Midbrain (tissue), 1 donor: ENCODE measurements at places on chromosomes 1 and 21.

GRCh38 chr1:231842441-231842840 lies 215.9 kb downstream of the DISC1 start:
- DNase-seq = no peak

- DNase-seq = no peak
Observed at GRCh38 chr1:33944846-33945245, 81.0 kb downstream of the HMGB4 start.

- no peak for DNase-seq
Observed at GRCh38 chr1:213186168-213186567, 135.1 kb downstream of the RPS6KC1 start.

GRCh38 chr1:211415700-211416099 lies 76.3 kb downstream of the RD3 start:
- DNase-seq = no peak

DNA sequence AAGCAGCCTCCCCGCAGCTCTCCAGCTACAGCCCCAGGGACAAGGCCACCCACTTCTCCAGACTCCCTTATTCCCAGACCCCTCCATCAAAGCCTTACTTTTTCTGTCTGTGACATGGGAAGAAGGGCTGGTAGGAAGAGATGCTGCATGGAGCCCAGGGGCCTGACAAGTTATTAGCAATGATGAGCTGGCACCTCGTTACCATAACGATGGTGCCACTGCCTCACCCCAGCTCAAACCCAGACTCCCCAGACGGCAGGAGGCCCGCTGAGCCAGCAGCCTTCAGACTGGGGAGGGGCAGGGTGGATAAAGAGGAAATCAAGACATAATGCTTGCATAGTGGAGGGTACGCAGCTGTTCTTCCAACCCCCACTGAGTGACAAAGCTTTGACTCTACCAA lies 3.3 kb downstream of the DLGAP3 start:
- no peak for DNase-seq

DNA sequence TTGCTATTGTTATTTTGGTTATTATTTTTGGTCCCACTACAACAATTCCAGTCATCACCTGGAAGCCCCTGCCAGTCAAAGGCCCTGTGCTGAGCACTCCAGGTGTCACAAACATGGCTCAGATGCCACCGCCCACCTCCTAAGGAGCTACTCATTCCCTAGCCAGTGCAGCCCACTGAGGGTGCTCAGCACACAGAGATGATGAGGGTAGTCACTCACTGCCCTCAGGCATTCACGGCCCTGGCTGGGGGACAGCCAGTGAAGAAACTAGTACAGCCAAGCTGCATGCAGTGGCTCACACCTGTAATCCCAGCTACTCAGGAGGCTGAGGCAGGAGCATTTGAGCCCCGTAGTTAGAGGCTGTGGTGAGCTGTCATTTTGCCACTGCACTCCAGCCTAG lies 42.3 kb downstream of the NIPAL3 start:
- DNase-seq = no peak

DNA sequence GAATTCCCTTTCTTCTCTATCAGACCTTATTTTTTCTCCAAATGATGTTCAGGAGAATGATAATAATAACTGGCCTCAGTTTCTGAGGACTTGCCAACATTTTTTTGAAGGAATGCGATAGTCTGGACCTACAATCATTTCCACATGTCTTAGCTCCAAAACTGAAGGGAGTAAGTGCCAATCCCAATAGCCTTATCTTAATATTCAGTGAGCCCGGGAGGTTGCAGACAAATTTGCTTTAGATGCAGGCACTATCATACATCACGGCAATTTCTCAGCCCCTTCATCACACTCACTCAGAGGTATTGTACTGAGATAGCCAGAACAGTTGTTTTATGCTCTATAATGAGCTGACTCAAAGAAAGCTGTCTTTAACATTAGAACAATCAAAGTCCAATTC lies 796.9 kb downstream of the ADGRL2 start:
- no peak for DNase-seq

DNA sequence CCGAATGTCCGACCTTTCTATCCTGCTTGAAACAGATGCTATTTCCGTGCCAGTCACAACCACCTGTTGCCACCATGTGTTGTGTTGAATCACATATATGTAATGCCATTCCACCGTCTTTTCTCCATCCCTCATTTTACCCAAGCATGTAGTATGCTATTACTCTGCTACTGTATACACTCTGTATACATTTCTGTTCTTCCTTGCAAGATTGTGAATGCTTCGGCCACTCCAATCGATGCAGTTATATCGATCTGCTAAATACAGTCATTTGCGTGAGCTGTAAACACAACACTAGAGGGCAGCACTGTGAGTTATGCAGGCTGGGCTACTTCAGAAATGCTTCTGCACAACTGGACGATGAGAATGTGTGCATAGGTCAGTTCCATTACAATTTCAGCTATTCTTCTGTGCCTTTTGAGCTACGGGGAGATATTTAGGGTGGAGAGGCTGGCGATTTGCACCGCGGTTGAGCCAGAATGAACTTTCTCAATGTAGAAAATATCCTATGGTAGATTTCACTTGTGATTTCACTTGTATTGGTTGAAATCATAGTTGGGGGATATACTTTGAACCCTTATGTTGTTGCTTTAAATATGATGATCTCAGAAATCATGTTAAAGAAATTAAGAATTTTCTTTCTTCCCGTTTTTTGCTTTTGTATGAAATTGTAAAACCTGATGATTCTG lies 289.8 kb downstream of the NTNG1 start:
- peak; percentile 56 for DNase-seq
